EL (cell line): ENCODE measurements at places on chromosomes 2 and 18.

DNA sequence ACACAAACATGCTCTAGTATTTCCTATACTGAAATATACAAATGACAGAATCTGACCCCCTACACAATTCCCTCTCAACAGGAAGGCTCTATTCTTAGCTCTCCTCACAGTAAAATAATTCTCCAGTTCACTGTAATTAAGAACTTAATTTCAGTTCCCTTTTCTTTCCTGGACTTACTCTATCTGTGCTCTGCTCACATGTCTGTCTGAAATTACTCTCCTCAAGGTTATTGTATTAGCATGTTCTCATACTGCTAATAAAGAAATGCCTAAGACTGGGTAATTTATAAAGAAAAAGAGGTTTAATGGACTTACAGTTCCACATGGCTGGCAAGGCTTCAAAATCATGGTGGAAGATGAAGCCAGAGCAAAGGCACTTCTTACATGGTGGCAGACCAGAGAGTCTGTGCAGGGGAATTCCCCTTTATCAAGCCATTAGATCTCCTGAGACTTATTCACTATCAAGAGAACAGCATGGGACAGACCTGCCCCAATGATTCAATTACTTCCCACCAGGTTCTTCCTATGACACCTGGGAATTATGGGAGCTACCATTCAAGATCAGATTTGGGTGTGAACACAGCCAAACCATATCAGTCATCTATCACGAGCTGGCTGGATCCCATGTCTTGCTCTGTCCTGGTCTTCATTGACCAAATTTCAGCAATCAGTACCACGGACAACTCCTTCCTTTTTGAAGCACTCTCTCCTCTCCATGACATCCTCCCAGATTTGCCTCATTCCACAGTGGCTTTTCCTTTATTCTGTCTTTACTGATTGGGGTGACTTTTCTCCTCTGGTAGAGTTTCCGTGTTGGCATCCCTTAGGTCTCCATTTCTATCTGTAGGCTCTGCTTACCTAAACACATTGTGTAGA lies 110.9 kb downstream of the GALR1 start:
- DNase-seq: no peak

- DNase-seq: peak; percentile 91
Measured at GRCh38 chr2:238285653-238286082, 2.7 kb downstream of the PER2 start.

DNA sequence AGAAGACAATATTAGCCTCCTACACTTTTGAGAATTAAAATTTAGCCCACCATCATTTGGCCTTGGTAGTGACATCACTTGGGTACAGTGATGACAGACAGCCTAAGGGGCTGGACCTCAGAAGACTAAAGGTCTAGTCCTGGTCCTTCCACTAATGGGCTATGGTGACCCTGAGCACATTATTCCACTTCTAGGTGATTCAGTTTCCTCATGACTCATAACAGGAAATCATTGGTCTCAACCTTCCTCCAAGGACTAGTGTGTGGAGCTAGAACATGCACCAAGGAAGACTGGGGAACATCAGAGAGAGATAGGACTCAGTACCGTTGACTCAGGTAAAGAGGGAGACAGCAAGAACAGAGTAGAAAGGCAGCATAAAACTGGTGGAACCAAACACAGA lies 64.0 kb downstream of the TFCP2L1 start:
- DNase-seq: peak; percentile 20

DNA sequence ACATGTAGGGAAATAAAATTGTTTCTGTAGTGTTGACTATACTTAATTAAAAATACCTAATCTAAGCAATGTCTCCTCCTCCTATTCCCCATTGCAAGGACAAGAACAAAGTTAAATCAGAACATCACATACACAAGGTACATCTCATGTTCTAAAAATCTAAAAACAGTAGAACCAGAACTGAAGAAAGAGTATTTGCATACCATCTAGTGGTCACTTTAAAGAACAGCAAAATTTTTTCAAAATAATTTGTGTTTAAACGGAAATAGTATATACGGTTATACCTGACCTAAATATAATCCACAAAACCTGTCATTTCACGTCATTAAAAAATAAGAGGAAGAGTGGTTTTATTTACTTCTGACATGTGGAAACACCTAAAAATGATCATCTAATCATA lies 294.3 kb upstream of the KCNH7 start:
- peak; percentile 4 for DNase-seq

GRCh38 chr18:24212939-24213338 lies 74.1 kb downstream of the CABYR start:
- peak; percentile 92 for DNase-seq

GRCh38 chr18:12599543-12599942 lies 58.4 kb downstream of the SPIRE1 start:
- DNase-seq: no peak

GRCh38 chr2:232894746-232895145 lies 24.7 kb downstream of the SNORC start:
- DNase-seq: no peak

DNA sequence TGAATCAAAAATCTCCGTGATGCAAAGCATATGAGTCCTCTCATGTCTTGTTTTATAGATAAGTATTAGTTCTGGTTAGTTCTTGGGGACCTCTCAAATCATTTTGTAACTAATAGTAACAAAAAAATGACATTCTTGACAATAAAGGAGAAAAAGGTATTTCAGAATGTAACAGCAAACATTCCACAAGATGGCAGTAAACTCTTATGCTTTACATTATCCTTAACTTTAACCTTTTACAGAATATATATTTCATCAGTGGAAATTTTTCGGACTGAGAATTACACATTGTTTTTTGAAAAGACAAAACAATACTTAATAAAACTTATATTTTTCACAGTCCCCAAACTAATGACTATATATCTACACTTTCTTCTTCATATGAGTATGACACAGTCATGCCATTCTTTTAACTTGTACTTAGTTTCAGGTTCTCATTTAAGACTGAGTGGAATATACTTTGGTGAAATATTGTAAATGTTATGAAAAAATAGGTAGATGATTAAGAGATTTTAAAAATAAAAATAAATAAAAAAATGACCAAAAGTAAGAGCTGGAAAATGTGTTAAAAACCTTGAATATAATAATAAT lies 142.9 kb upstream of the NXPH2 start:
- DNase-seq: no peak

DNA sequence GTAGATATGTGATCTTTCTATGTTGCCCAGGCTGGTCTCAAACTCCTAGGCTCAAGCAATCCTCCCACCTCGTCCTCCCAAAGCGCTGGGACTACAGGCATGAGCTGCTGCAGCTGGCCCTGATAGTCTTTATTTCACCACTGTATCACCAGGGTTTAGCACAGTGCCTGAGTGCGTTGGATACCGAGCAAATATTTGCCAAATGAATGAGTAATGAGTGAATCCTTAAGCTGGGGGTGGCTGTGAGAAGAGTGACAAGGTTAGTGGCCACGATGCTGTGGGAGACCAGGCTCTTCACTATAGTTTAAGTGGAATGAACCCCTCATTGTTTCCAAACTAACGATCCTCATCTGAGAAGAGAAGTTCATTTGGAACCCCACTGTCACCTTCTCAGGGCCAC lies 60.8 kb upstream of the FAM136A start:
- DNase-seq: no peak

- no peak for DNase-seq
Measured at GRCh38 chr18:75546964-75547363, 119.5 kb upstream of the SMIM21 start.

GRCh38 chr2:186852508-186852907 lies 3.5 kb upstream of the ZSWIM2 start:
- DNase-seq: no peak
